HuH-7.5 (cell line): ENCODE measurements at places on chromosomes 11 and 22.

DNA sequence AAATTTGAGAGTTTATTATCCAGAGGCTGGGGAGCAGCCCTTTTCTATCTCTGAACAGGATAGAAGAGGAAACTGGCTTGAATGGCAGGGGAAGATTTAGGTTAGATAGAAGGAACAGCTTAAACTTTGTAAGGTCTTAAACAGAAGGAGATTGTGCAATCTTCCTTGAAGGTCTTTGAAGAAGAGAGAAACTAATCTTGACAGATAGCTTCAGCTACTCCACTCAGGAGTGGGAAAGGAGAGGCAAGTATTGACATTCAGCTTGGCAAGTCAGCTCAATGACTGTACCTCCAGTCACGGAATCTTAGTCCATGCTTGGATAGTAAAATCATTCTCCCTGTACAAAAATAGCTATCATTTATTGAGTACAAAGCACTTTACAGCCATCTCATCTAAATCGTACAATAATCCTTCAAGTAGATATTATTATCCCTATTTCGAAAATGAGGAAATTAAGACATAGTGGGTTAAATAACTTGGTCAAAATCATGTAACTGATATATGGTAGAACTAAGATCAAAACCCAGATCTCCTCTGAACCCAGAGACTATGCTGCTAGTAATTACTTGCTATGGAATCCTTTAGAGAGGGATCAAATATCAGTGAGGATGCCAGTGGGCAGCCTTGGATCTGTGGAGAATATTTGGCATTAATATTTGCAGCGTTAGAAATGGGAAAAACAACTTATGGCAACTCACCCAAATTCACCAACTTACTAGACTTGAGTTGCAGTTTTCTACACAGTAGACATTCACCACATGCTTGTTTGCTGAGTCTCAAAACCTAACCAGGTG lies 14.6 kb downstream of the C11orf97 start:
- DNase-seq = no peak

DNA sequence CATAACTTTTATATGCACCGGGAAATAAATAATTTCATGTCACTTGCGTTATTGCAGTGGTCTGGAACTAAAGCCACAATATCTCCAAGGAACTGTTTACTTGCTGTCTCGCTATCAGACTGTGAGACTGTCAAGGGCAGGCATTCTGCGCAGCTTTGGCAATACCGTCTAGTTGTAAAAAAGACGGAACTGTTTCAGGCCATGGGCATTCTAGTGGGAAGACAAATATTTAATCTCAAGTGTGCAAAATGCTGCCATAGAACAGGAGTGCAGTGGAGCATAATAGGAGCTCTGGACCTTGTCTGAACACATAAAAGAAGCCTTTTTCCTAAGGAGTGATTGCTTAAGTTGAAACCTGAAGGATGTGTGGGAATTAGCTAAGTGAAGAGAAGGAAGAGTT lies 53.8 kb downstream of the PACS1 start:
- no peak for DNase-seq

GRCh38 chr11:2470495-2470894 lies 25.7 kb downstream of the KCNQ1 start:
- no peak for DNase-seq

DNA sequence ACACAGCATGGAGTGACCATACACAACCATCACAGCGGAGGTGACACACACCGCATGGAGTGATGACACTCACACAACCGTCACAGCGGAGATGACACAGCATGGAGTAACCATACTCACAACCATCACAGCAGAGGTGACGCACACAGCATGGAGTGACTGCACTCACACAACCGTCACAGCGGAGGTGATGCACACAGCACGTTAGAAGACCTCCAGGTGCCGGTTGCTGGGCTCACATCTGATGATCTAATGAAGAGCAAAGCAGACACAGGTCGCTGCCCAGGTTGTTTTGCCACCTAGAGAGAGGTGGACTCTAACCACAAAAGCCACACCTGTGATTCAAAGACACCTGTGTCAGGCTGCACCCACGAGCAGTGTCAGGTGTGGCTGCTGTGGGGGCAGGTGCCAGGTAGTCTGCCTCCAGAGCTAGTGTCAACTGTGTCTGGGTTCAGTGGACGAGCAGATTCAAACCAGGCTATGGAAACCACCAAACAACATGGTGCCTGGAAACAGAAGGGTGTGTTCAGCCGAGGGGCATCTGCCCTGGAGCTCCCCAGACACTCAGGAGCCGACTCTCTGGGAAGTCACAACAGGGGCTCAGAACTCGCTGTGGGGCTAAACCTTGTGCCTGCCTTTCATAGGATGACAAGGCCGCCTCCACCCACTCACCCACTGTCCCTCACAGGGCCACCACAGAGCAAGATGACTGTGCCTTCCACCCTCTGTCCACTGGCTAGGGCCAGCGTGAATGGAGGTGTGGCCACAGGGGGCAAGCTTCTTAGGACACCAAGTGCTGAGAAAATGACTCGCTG lies 608.2 kb downstream of the TBC1D22A start:
- no peak for DNase-seq

GRCh38 chr11:111933872-111934271 lies 3.3 kb upstream of the DIXDC1 start:
- DNase-seq = no peak

DNA sequence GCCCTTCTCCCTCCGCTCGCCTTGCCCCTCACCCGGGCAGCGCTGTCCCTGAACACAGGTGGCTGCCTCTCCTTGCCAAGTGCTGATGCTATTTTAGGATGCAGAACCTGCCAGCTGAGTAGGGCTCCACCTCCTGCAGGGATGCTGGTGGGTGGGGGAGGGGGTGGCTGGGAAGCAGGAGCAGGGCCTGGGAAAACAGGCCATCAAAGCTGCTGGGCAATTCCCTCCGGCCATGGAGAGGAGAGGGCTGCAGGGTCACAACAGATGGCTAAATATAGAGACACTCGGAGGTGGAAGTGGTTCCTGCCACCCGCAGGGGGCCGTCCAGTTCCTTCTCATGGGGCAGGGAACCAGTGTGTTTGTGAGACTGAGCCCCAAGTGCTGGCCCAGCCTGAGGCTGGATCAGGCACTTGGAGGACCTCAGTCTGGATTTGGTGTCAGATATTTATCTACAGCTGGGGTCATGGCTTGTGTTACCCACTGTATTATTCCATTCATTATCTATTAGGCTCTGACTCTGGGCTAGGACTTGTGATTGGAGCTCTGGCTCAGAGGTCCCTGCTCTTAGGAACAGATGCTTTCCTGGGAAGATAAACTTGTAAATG lies 59.6 kb downstream of the LRRC32 start:
- no peak for DNase-seq

- DNase-seq = peak; percentile 52
Observed at GRCh38 chr22:38177926-38178604, 3.6 kb downstream of the PLA2G6 start.

GRCh38 chr22:37638391-37639069 lies 939 bp upstream of the SH3BP1 start:
- DNase-seq = no peak

GRCh38 chr11:124793466-124794278 lies 6.5 kb downstream of the MSANTD2 start:
- DNase-seq = peak; percentile 18

DNA sequence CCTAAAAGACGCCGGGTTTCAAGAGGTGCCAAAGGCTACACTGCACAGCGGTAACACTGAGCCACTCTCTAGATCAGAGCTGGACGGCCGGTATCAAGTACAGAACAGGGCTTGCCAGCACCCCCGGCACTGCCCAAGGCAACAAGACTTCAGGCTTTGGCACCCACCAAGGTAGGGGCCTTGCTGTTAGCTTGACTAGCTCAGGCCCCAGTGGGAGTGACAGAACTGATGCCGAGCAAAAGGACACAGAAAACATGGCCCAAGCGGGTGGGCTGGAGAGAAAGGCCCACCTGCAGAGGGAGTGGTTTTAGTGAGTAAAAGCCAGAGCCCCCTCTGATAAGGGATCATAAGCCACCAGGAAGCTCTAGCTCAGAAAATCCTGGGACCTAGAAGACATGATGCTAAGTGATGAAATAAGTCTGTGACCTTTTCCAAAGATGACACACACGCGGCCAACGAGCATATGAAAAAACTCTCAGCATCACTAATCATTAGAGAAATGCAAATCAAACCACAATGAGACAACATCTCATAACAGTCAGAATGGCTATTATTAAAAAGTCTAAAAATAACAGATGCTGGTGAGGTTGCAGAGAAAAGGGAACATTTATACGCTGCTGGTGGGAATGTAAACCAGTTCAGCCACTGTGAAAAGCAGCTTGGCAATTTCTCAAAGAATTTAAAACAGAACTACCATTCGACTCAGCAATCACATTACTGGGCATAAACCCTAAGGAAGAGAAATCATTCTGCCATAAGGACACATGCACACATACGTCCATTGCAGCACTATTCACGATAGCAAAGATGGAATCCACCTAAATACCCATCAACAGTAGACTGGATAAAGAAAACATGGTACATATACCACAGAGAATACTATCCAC lies 12.9 kb downstream of the EHD1 start:
- DNase-seq = no peak
